AG09309 (cell line): ENCODE measurements at places on chromosomes 4 and X.

- DNase-seq, result no peak
Observed at GRCh38 chr4:2261853-2262144, at the start of gene MXD4. MXD4 (minus strand) TSS chr4:2262109; CDS start chr4:2261980, 129 bp downstream.

DNA sequence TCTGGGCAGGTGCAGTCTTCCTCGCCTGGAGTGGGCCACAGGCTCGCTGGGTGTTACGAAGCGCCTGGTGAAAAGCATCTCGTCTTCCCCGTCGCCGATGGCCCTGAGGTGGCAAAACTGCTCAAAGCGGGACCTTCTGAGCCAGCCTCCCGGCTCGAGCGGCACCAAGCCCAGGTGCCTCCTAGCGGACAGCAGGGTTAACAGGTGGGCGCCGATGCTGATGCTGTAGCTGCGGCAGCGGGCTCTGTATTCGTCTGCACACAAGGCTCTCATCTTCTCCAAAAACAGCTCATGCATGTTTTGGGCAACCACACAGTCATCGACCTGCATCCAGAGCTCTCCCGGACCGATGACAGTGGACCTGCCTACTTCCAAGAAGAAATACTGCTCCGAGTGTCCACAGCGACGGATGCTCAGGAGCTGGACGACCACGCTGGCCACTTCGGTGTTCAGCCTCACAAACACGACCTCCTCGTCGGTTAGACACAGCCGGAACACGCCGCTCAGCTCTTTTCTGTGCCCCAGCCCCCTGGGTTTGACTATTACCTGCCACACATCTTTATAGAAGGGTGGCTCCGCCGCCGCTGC is 1.2 kb downstream of the IRS4 start:
- no peak for DNase-seq

DNA sequence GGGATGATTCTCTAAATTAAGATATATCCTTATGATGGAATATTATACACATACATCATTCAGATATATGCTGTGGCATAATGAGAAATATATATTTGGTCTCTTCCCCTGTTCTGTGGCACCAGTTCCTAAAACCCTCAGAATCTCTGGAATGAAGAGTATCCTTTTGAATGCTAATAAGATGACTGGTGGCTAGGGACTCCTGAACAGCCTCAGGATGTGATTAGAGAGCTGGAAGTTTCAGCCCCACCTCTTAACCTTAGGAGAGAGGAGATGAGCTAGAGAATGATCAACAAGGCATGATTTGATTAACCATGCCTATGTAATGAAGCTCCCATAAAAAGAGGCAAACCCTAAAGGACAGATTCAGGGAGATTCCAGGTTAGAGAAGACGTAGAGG is 632.0 kb downstream of the IQCM start:
- no peak for DNase-seq

DNA sequence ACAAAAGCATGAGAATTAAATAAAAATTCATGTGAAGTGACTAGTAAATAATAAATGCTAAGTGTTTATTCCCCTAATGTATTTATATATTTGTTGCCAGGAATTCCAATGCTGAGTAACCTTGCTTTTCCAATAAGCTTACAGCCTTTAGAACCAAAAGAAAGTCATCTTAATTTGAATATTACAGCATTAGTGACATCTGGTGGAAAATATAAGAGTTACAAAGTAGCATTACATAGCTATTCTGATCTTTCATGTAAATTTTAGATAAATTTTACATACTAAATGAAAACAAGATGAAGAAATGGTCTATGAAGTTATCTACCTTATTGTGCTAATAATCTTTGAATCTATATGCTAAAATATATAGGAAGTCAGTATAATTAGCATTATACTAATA is 10.4 kb downstream of the MAD2L1 start:
- no peak for DNase-seq
